ENCODE measurements at places on chromosomes 13 and 19.

- no peak for DNase-seq
These were observed 18.4 kb downstream of the GNA11 start for GRCh38 chr19:3112375-3113099.

GRCh38 chr13:91767651-91768050 is 369.2 kb downstream of the GPC5 start:
- no peak for DNase-seq

- no peak for DNase-seq
These were observed 752.3 kb downstream of the PCDH9 start for GRCh38 chr13:66477816-66478215.

GRCh38 chr19:13118424-13119193 is 545 bp downstream of the NACC1 start:
- no peak for DNase-seq

DNA sequence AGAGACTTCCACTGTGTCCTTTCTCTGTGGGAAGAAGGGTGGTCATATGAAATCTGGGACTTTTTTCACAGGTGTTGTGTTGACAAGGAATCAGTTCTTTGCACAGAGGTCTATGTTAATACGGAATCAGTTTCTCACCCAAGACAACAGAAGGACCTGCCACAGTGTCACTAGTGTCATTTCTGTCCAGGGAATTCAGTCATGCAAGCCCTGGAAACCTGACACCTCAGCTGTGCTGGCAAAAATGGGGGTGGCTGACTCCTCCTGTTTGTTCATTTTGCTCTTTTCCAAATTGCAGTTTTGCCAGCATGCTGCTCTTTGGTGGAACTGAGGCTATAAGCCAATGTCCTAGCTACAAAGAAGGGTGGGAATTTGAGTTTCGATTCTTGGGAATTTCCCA is 49.8 kb upstream of the ESD start:
- DNase-seq: no peak

GRCh38 chr13:25147638-25148401 is 24.3 kb downstream of the AMER2 start:
- no peak for DNase-seq

DNA sequence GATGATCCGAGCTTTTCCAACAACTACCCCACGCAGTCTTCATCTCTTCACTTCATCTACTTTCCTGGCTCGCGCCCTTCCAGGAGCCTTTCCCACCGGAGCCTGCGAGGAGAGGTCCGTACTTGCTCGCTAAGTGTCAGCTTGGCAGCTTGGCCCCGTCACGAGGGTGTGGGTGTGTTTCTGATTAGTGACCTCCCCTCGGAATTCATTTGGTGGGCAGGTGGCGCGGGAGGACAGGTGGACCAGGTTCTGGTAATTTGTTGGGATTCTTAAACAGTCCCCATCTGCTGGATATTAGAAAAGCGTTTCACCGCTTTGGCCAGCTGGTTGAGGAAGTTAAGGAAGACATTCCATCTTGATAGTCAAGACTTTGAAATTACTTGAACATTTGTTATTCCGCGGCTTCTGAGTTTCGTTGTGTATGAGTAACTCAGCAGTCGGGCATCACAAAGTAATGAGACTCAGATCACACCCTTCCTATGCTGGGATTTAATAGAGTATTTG is 515 bp downstream of the UFM1 start:
- DNase-seq: peak; percentile 23

GRCh38 chr19:11361037-11361770 is 6.0 kb downstream of the PLPPR2 start:
- DNase-seq: no peak

DNA sequence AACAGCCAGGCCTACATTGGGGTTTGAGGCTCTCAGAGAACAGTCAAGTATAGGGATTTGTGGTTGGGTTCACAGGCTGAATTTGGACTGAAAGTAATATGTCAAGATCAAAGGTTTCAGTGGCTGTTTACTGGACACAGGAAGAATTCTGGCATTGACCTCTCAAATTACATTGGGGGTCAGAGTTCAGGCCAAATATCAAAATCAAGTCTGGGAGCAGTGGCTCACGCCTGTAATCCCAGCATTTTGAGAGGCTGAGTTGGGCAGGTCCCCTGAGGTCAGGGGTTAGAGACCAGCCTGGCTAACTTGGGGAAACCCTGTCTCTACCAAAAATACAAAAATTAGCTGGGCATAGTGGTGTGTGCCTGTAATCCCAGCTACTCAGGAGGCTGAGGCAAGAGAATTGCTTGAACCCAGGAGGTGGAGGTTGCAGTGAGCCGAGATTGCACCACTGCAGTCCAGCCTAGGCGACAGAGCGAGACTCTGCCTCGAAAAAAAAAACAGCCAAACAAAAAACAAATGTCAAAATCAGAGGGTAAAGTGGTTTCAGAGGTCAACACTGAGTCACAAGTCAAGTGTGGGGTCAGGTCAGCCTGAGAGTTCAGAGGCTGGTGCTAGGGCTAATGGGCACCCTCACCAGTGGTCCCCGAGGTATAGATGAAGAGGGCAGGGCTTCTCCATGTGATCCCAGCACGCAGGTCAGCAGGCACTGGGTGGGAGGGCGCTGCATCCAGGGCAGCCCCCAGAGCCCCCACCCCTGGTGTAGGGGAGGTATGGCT is 1.5 kb downstream of the SLC27A5 start:
- DNase-seq: no peak

DNA sequence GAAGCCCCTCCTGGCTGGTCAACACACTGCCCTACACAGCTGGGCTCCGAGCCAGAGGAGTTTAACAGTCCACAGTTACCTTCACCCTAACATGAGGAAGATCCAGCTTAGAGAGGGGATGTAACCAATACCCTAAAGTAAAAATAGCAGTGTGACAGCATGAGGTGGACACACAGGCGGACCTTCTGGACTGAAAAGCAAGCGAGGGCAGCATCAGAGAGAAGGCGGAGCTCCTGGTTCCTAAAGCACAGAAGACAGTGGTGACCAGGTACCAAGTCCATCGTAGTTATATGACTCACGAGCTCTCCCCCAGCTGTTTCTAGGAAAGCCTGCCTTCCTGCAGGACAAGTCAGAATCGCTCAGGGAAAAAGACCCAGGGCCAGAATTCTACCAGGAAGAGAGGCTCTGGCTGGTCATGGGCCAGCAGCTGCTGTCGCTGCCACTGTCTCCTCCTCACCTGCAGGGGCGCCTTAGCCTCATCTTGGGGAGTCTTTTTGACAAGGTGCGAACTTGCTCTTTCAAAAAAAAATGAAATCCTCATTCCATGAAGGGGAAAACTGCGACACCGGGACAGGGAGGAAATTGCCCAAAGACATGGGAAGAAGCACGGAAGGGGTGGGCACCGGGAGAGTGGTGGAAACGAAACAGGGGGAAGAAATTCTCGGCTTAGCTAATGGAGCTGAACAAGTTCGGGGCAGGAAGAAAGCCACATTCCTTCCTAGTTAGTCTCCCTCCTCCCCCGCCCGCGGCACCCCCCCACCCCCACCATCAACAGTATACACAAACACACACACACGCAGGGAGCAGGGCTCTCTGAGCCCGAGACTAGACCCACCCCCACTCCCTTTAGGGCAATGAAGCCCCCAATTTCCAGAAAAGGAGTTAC is 1.7 kb downstream of the ELL start:
- peak; percentile 50 for DNase-seq

- DNase-seq: no peak
These were observed 632 bp downstream of the NPAS1 start for GRCh38 chr19:47020132-47020805.

GRCh38 chr13:49904729-49905456 is 31.2 kb downstream of the SPRYD7 start:
- DNase-seq: no peak

GRCh38 chr19:54523403-54523802 is 20.8 kb downstream of the LAIR2 start:
- DNase-seq: no peak

DNA sequence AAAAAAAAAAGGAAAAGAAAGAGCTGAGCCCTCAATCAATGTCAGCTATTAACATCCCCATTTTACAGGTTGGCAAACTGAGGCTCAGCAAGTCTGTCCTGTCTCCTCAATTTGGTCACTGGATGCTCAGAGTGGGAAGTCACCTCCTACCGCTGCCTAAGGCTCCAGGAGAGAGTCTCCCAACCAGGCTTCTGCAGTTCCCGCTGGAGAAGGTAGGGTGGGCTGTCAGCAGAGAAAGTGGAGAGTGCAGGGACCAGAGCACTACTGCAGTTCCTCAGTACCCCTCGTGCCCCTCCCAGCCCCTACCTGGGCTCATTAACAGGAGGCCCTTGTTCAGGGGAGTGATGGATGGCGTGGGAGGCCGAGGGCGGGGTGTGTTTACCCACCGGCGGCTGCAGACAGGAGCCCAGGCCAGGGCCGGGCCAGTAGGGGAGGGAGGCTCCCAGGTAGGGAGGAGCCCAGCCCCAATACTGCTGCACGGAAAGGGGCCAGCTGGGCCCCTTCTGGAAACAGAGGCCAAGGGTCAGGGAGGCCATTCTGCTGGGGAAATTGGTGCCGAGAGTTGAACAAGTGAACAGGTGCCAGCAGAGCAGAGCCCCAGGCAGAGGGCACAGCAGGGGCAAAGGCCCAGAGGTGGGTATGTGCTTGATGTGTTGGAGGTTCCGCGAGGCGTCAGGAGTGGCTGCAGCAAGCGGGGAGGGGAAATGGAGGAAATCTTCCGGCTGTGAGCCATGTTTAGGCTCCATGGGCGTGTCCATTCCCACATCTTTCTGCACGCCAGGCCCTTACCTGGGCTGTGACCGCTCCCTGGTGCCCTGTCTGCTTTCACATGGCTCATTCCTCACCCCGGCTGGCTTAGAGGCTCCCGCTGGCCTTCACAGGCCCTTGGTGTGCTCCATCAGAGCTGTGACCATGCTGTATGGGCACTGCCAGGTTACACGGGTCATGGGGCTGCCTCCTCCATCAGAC is 7.6 kb upstream of the COMP start:
- DNase-seq: no peak

- no peak for DNase-seq
These were observed 12.1 kb downstream of the CRYL1 start for GRCh38 chr13:20513466-20513995.

GRCh38 chr13:26743971-26744370 is 16.6 kb downstream of the GPR12 start:
- DNase-seq: no peak

DNA sequence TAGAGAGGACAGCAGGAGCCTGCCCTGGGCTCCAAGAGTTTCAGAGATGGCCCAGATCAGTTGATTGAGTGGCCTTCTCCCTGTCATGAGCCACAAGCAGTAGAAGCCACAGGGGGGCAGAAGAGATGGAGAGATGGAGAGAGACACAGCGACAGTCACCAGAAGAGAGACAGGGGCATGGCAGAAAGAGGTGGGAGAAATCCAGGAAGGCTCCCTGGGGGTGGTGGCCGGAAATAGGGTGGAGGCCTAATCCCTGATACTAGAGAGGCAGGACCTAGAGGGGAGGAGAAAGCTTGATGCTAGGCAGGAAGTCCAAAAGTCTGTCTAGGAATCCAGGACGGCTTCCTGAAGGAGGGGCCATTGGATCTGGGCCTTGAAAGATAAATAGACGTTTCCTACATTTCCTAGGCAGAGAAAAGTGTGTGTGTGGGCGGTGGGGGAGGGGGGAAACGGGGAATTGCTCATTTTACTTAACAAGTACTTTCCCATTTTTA is 9.6 kb upstream of the TPM4 start:
- no peak for DNase-seq

- DNase-seq: no peak
These were observed 55.5 kb upstream of the KATNAL1 start for GRCh38 chr13:30362869-30363268.

GRCh38 chr13:87537951-87538350 is 133.2 kb upstream of the SLITRK5 start:
- no peak for DNase-seq

- no peak for DNase-seq
These were observed 959.9 kb downstream of the DIAPH3 start for GRCh38 chr13:59203855-59204254.

DNA sequence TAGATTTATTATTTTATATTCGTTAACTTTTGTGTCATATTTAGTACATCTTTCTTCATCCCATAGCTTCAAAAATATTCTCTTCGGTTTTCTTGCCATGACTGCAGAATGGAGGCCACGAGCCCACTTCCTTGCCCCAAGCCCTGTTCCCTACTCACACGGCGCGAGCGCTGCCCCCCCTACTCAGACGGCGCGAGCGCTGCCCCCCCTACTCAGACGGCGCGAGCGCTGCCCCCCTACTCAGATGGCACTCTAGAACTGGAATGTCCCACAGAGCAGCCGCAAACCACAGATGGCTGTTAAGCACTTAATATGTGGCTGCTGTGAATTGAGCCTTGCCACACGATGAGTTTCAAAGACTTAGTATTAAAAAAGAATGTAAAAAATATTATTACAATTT is 102.2 kb upstream of the PEG3 start:
- DNase-seq: no peak

DNA sequence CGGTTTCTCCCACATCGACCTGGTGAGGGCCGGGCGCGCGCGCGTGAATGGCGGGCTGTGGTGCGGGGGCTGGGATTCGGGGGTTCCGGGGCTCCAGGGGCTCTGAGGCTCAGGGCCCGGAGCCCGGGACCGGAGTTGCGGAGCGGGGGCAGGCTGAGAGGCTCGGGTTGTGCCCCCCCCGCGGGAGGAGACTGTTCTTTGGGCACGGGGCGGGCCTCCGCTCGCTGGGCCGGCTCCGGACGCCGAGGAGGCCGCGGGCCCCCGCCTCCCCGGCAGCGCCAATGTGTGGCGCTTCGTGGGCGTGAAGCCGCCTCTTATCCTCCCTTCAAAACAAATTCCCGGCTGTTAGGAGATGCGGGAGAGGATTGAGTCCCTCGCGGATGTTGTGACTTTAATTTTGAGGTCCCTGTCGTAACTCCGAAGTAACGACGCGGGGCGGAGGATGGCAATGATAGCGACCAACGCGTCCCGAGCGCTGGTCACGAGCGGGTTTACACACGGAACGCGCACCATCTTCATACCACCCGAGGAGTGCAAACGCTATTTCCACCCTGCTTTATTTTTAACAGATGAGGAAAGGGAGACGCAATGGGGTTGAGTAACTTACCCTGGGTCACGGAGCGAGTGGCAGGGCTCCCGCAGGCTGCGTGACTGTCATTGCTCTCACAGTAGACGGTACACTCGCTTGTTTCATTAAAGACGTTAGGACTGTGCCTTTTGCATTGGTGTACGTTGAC is 536 bp downstream of the UBA2 start:
- no peak for DNase-seq

GRCh38 chr13:65592731-65593130 is 1637.4 kb downstream of the PCDH9 start:
- no peak for DNase-seq

All from activated T-cell treated with anti-CD3 and anti-CD28 coated beads for 1 hour (primary cell).